ENCODE measurements at places on chromosomes 3 and 15. TPM values are rescaled to one million over a fixed set of nuclear protein-coding genes. Genes with fewer than 3 reads are reported as not detected.

GRCh38 chr3:130835483-130835882 is 58.4 kb upstream of the ATP2C1 start:
- DNase-seq, result no peak

DNA sequence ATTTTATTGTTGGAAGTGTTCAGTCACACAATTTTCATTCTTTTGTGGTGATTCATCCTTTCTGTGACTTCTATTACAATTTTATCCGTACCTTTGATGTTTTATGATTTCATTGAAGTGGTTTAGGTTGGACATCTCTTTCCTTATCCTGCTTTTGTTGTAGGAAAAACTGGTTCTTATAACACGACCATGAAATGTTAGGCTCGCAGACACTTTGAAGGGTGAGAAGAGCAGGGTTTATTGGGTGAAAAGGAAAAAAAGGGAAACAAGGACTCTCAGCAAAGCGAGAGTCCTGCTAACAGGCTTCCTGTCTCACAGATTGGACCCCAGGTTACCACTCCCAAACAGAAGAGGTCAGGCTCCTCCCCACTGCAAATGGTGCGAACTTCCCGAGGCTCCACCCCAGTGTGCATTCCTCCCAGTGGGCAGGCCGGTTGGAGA is 257.4 kb downstream of the STXBP5L start:
- no peak for DNase-seq

DNA sequence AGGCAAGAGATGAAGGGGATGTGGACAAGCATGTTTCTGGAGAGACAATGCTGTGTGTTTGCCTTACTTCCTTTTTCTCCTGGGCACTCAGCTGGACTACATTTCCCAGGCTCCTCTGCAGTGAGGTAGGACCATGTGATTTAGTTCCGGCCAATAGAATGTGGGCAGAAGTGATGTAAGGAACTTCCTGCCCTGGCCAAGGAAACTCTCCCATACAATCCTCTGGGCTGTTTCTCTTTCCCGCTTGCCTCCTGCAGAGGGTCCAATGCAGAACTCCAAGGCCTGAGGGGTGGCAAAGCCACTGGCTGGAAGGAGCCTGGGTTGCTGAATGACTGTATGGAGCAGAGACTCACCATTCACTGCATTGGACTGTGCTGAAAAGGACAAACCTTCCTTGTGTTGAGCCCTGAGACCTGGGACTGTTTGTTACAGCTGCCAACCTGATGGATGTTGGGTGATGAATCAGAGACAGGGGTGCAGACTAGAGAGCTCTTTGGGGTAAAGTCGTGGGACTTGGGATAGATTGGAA is 82.7 kb upstream of the SLC6A6 start:
- no peak for DNase-seq

GRCh38 chr15:100596792-100597191 is 5.2 kb downstream of the LINS1 start:
- DNase-seq, result peak; percentile 24

- peak; percentile 87 for DNase-seq
These were observed 626 bp upstream of the PTPRG start for GRCh38 chr3:61560517-61561373.

- DNase-seq, result no peak
These were observed 1010.0 kb downstream of the SQOR start for GRCh38 chr15:46644501-46645481.

GRCh38 chr15:100516643-100517512 is 11.9 kb downstream of the CERS3 start:
- DNase-seq, result no peak

DNA sequence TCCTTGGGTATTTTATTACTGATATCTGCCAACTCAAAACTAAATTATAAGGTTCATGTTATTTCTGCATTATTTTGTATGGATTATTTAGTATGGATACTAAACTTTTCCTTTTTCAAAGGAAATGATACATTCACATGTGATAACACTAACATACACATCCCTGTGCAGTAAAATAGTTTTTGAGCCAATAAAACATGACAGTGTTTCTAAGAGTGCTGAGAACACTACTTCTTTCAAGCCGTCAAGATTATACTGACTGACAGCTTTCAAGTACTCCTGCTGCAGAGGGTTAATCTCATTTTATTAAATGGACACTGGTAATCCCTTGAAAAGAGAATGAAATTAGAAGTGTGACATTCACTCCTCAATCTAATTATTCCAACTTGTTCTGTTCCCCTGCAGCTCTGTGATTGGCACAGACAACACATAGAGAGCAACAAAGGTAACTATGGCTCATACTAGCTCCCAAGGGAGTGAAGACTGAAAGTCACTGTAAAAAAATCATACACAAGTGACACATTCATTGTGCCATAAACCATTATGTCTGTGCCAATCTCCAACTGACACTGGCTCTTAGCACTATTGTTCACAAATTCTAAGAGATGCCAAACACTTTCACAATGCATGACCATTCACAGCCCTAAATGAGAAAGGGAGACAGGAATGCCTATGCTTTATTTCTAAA is 468.6 kb downstream of the SHQ1 start:
- no peak for DNase-seq

GRCh38 chr15:76684002-76684401 is 221.1 kb downstream of the SCAPER start:
- no peak for DNase-seq

DNA sequence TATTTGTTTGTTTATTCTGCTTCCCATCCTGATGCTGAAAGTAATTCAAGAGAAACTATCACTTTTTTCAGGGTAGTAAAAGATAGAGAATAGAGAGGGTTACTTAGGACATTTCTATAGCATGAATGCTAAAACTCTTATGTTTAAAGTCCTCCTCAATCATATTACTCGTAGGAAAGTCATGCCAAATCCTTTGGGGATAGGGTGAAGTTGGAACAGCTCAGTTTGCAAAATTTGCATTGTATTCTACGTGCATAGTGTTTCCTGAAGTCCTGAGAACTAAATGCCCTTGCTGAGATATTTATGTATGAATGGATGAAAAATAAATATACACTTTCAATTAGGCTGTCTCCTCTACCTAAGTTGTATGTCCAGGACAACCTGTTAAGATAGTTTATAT is 14.6 kb downstream of the PLSCR5 start:
- no peak for DNase-seq

- no peak for DNase-seq
These were observed 905 bp downstream of the HOMER2 start for GRCh38 chr15:82951472-82952157.

GRCh38 chr3:127825756-127826155 is 3.4 kb upstream of the MGLL start:
- no peak for DNase-seq

Gene MFGE8
- 639 TPM for polyA plus RNA-seq

Gene VEPH1
- not detected for polyA plus RNA-seq

Gene B4GALT4
- 14.0 TPM for polyA plus RNA-seq

Gene LMCD1
- 34.9 TPM for polyA plus RNA-seq

Gene ERICH6
- polyA plus RNA-seq, result not detected

Gene SLC51B
- 0.08 TPM for polyA plus RNA-seq
